ENCODE measurements at places on chromosomes 12 and 14. TPM values are rescaled to one million over a fixed set of nuclear protein-coding genes. Genes with fewer than 3 reads are reported as not detected.

NRDE2 gene
- total RNA-seq = 19.2 TPM

DNAJC22 gene
- total RNA-seq = 0.14 TPM

PPFIA2 gene
- total RNA-seq = not detected

FOXN4 gene
- total RNA-seq = not detected

DNA sequence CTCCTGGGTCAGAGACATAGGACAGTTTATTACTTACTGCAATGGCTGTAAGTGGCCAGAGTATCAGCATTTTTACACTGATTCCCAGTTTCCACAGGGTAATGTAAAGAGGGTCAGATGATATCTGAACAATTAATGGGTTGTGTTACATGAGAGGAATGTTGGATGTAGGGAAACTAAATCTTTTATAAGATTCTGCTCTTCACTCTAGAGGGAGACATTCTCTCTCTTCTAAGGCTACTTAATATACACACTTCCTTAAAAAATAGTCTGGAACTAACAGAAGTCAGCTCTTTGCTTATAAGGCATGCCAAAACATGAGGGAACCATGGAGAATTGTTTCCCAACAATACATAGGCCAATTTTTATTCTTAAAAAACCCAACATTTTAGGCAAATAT is 389.8 kb downstream of the ETNK1 start:
- DNase-seq = no peak

DNA sequence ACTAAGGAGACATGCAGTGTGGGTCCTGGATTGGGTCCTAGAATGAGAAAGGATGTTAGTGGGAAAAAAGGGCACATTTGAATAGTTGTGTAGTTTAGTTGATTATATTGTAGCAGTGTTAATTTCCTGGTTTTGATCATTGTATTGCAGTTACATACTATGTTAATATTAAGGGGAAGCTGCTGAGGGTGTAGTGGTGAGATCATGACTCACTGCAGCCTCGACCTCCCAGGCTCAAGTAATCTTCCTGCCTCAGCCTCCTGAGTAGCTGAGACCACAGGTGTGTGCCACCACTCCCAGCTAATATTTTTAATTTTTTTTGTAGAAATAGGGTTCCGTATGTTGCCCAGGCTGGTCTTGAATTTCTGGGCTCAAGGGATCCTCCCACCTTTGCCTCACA is 21.7 kb downstream of the BORCS5 start:
- no peak for DNase-seq
